ENCODE measurements at places on chromosomes 5 and 9.

GRCh38 chr5:114418176-114419066, 56.6 kb downstream of the KCNN2 start:
- no peak for DNase-seq

DNA sequence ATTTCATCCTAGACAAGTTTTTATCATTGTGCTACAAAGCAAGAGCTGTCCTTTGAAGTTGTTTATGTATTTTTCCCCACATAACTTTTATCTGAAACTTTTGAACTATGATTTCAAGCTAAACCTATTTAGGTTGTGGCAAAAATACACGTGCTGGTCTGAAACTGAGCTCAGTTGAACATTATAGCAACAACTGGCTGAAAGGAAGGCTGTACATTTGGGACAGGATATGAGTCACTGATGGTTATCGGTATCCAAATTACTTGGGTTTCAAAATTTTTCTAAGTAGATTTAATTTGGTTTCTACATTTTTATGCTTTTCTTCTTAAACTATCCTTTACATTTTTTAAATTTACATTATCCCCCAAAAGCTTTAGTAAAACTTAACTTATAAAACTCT, 627.3 kb upstream of the NUDT12 start:
- no peak for DNase-seq

GRCh38 chr5:40733434-40733833, 22.3 kb downstream of the TTC33 start:
- no peak for DNase-seq

GRCh38 chr9:10678790-10679189, 66.0 kb upstream of the PTPRD start:
- no peak for DNase-seq

DNA sequence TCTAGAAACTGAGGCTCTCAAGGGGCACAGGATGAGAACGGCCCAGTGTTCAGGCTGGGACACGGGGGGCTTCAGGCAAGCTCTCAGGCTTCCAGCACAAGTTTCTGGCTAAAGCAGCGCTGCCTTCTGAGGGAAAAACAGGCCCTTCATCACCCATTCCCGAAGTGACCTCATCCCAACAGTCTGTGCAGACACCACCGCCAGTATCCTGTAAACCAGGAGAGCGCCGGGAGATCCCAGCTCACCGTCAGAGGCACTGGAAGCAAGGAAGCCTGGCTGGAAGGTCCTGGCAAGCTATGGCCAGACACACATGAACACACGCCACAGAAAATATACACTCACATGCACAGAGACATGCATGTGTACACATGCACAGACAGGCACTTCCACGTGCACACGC, 8.8 kb downstream of the SLC12A7 start:
- no peak for DNase-seq

GRCh38 chr5:95908799-95909198, 52.9 kb downstream of the ELL2 start:
- DNase-seq, result no peak

DNA sequence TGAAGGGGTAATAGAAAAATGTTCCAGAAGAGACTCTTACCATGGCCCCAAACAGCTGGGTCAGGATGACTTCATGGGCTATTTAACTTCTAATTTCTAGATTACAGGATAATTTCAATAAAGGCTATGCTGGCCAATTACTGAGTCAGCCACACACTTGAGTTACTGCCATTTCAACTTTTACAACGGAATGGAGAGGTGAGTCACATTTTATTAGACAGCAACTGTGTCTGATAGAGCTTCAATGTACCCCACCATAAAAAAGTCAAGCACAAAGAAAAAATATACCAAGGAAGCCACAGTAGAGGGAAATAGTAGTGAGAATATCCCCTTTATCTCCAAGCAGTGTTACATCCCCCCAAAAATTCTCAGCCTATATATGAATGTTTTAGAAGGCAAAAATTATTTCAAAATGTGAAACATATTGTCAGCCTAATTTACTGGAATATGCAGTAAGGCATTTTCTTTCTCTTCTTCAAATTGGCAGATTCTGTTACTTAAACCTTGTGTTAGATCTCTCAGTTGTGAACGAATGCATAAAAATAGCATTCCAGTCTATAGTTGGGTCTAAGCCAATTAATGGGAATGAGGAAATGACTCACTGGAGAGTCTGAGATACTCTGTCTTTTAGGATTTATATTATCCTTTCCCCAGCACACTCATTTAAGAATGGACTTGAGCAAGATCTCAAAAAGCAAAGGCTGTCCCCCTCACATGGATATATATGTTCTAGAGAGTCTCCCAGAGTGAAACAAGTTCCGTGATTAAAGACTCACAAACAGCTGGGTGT, 47.1 kb upstream of the RAI14 start:
- no peak for DNase-seq

GRCh38 chr9:136545692-136545964, 220 bp downstream of the NOTCH1 start:
- DNase-seq, result no peak

- DNase-seq, result no peak
Measured at GRCh38 chr5:119878712-119879111, 249.4 kb downstream of the FAM170A start.

DNA sequence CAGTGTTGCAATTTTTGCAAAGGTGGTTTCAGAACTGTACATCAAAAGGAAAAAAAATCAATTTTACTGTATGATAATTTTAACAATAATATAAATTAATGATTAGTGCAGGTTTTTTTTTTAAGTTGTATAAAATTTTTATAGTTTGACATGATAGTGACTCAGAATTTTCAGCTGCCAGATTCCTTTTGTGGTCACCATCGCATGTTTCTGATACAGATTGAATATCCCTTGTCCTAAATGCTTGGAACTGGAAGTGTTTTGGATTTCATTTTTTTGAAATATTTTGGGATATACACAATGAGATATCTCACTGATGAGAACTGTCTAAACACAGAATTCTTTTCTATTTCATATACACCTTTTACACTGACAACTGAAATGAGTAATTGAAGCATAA, 361.3 kb downstream of the RAB3C start:
- DNase-seq, result no peak

- no peak for DNase-seq
Measured at GRCh38 chr9:86238861-86239770, 20.3 kb downstream of the C9orf153 start.

- DNase-seq, result peak; percentile 61
Measured at GRCh38 chr5:124649491-124650146, 96.8 kb downstream of the ZNF608 start.

DNA sequence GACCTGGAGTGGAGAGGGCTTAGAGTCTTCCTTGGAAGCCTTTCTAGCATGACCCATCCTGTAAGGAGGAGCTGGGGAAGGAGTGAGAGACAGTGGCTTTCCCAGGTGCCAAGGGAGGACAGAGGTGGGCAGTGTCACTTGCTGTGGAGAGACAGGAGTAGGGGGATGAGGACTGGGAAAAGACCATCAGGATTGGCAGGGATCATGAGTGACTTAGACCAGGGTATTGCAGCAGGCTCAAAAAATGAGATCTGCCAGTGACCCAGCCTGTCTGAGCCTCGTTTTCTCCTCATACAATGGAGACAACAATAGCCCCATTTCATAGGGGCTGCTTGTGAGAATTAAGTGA, 2.4 kb downstream of the TMOD1 start:
- DNase-seq, result no peak

DNA sequence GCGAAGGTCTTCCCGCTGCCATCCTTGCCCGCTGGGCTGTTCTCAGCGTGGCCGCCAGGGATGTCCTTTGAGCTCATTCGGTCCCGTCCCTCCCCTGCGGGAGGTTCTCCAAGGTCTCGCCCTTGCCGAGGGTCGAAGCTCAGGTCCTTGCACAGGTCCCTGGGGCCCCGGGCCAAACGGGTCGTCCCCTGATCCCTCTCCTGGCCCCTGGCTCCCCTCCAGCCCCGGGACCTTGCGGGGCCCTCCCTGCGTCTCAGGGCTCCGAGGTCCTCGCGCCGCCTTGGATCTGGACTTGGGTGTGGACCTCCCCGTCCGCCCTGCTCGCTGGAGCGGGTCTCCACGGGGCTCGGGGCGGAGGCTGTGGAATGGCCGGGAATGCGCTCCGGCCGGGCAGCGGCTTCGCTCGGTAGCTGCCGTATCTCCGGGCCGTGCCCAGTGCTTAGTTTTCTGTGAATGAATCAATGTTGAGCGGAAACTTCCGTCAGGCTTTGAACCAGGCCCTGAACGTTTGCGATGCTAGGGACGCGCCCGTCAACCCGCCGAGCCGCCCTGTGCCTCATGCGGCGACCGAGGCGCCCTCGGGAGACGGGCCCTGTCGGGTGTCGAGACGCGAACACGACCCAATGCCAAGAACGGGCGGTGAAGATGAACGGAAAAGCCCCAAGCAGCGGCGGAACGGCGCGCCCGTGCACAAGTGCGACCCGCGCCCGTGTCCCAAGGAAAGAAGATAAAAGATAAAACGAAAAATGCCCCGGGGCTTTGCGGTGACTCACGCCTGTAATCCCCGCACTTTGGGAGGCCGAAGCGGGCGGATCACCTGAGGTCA, 780 bp downstream of the RNU6ATAC start:
- DNase-seq, result peak; percentile 70

- DNase-seq, result no peak
Measured at GRCh38 chr5:80867233-80867632, 92.9 kb upstream of the RASGRF2 start.

DNA sequence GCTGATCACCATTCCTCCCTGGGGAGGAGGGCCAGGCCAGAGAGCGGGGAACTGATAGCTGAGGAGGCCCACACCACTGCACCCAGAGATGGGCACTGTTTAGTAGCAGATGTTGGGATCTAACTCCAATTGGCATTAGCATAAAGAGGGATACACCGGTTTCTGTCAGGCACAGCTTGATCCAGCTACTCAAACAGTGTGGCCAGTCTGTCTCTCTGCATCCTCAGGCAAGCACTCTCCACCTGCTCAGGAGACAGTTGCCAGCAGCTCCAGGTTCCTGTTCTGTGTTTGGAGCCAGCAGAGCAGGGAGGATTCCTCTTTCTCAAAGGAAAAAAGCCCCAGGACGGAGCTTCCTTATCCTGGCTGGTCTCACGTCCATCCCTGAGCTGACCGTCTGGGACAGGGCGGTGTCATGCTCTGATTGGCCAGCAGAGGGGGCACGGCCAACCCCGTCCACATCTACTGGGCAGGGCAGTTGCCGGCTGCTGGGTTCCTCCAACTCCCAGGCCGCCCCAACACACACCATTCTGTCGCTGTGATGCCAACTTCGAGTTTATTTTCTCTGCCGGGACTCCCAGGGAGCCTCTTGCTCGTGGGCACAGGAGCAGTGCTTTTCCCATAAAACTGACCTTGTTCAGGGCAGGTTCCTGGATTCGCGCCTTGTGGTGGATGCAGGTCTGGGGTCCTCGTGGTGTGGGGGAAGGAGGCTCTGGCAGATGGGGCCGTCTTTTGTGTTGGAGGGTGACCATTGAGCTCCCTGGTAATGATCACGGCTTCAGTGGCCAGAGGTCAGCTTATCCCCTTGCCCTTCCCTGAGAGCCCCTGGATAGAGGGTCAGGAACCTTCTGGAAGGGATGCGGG, 47.9 kb downstream of the COL5A1 start:
- no peak for DNase-seq
